NCI-H524 treated with DMSO at 0.1 percent for 48 hours (cell line): ENCODE measurements at places on chromosomes 1 and 21.

DNA sequence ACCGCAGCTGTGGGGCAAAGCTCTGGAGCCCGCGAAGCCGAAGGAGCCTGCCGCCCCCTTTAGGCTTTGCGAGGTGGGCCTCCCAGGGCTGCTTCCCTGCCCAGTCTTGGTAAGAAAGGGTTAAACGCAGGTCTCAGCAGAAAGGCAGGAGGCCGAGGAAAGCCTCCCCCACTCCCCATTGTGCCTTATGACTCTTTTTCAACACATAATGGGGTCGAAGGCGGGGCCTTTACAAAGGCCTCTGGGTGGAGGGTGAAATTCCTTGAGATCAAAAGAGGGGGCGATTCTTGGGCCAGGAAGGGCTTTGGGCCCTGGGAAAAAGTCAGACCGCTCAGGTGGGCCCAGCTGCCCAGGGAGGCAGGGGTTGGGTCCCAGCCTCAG lies 880 bp downstream of the ALPL start:
- no peak for DNase-seq

GRCh38 chr21:15401331-15401730 lies 328.5 kb upstream of the USP25 start:
- DNase-seq = no peak

DNA sequence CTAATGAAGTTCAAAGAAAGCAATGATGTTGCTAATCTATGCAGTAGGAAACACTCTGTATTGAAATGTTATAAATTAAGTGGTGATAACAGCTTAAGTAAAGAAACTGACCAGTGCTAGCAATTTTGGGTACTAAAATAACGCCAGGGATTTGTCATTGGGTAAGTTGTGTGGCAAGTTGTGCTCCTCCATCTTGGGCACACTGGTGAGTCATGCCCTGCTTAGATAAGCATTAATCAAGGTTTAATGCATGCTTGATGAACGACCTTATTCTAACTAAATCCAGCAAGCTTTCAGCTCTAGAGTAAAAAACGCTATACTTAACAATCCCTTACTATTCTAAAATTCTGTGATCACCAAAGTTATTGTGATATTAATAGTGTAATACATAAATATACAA lies 25.2 kb downstream of the VAMP4 start:
- no peak for DNase-seq

GRCh38 chr1:11495579-11495978 lies 16.6 kb downstream of the DISP3 start:
- DNase-seq = no peak

DNA sequence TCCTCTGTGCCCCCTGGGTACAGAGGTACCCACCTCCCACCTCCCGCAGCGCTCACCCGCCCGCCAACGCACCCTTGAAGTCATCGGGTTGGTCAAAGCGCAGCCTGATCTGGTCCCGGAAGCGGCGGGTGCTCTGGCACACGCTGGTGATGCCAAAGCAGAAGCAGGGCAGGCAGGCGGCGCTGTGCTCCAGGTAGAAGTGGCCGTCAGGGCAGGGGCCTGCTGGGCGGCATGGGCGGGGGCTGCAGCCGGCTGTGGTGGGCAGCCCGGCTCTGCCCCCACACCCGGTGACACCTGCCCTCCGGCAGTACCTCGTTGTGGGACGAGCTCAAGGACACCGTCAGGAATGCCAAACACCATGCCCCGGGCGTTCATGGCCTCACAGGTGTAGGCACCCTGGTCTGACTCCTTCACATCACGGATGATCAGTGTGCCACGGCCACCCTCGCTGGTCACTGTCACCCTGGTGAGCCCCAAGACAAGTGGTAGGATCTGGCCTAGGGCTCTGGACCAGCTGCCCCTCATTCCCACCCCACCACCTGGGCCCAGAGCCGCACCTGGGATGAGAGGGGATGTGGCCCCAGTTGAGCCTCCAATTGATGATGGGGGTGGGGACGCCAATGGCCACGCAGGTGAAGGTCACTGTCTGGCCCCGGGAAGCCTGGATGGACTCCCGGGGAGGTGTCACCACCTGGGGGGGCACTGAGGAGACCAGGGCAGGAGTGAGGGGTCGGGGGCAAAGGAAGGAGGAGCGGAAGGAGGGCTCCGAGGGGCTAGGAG lies 52.5 kb downstream of the HSPG2 start:
- DNase-seq = no peak

DNA sequence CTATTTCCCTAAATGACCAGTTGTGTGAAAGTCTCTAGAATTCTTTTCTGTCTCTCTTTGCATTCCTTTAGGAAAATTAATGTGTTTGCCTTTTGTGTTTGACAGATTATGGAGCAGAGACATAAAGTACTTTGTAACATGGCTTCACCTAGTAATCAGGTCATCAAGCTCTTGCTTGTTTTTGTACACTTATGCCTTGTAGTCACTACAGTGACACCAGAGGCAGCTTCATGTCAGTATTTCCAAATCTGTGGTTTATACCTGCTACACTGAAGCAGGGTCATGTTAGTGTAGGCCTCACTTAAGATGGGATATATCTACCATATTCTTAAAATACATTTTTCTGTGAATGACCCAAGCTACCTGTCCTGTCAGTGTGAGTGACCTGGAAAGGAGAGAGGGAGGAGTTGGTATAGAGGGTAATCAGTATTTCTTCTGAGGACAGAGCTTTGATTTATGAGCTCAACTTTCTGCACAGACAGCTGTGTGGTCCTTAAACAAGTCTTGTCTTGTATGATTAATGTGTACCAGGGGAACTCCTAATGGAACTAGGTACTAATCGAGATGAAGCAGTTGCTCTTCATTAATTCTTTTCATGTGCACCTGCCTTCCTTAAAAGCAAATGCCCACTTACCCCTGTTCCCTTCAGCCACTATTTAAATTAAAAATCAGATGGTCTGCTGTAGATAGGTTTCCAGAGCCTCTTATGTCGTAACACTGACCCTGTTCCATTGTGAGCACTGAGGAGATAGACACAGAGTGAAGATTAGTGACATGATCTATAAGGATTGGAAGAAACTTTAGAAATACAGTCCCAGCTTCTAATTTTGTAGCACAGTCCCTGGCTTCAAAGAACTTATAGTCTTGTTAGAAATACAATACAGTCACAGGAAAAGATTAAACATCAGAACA lies 45.7 kb downstream of the MACO1 start:
- DNase-seq = peak; percentile 82

- no peak for DNase-seq
Measured at GRCh38 chr1:19353596-19353995, 41.5 kb downstream of the SLC66A1 start.

DNA sequence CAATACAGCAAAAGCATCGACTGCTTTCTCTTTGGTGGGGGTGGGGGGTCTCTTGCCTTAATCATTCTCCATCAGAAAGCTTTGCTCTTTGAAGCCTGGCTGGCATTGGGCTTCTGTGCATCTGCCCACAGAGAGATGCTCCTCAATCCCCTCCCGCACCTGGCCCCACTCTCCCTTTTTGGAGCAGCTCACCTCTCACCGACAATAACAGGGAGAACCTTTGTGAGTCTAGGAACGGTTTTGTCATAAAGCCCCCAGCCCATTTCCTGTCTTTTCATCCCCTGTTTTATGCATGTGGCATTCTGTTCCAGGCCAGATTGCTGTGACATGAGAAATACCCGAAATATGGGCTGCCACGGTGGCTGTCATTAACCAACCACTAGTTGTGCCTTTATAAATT lies 469.0 kb upstream of the VAMP3 start:
- DNase-seq = no peak

DNA sequence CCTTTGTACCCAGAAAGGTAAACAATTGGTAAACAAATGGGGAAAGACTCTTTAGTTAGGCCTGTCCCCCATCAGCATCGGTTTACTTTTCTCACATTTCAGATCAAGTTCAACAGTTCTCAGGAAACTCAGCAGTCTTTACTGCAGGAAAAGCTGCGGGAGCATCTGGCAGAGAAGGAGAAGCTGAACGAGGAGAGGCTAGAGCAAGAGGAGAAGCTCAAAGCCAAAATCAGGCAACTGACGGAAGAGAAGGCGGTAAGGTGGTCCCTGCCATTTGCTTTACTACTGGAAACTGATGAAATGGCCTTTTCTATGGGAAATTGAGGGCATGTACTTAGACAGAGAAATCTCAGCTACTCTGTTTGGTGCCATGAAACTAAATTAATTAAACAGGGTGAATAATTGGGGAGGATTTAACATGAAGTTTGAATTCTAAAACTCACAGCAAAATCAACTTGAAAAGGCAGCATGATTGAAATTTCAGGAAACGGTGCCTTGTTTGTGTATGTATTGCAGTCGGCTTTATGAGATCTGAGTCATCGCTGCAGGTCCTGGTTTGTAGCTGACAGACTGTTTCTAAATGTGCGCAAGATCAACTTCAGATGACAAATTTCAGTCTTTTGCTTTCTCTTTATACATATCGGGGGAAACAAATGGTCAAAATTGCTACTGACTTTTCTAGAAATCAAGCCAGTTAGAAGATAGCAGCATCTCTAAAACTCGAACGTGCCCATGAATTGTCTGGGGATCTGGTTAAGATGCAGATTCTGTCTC lies 67.9 kb upstream of the EFHD2 start:
- no peak for DNase-seq

- DNase-seq = peak; percentile 77
Measured at GRCh38 chr1:74570797-74571492, 58.5 kb upstream of the LRRC53 start.

GRCh38 chr1:180584869-180585268 lies 26.1 kb downstream of the OVAAL start:
- DNase-seq = no peak

DNA sequence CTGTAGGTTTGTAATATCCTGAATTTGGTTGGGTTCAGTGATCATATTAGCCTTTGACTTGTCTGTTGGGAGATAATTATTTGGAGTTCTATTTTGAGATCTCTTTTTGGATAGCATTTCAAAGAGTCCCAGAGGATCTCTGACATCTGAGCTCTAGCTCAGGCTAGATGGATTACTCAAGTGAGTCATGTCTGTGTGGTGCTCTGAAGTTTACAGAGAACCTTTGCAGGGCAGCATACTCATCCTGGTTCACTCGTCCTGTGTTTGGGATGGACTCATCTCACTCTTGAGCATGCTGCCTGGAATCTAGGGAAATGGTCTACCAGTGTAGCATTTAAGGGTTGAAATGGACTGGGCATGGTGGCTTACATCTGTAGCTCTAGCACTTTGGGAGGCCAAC lies 29.4 kb upstream of the BMP8A start:
- DNase-seq = no peak

- no peak for DNase-seq
Measured at GRCh38 chr1:54882519-54882918, 4.5 kb downstream of the DHCR24 start.

DNA sequence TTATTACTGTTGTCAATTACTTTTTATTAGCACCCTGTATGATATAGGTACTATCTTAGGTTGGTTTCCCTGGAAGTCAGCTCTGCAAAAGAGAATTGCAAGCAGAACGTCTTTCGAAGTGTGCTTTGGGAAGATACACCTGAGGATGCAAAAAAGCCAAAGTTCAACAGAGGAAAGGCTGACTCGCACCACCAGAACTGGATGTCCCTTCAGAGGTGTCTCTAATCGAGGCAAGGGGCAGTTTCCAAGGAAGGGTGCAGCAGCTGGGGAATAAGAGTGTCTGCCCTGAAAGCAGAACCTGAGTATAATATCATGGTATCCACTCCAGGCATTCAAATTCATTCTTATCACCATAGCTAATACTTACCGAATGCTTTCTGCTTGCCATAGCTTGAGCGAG lies 149.6 kb downstream of the CACNA1E start:
- DNase-seq = no peak

- no peak for DNase-seq
Measured at GRCh38 chr1:196517193-196517592, 91.0 kb downstream of the KCNT2 start.

DNA sequence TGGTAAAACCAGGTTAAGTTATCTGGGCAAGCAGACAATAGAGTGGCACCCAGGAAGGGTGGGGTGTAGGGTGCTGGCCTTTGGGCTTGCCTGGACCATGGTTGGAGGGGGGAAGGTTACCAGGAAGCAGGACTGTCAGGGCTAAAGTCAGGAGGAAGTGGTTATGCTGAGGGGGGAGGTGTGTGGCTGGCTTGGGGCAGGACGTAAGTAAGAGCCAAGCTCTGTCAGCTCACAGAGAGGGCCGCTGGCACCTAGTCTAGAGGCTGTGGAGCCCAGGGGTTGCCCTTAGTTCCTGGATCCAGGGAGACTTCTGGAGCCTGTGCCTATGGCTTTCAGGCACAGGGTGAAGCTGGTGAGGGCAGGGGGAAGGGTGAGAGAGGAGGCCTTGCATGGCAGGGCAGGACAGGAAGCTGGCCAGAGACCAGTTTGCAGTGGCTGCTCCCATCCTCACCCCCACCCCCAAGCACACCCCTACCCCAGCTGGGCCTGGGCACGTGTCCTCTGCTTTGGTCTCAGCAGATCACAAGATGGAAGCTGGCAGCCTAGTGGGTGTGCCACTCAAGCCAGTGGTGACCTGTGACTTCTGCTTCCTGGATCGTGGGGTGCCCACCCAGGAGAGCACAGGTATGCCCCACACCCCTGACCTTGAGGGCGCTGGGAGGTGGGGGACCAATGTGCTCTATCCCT lies 20.5 kb upstream of the SMYD3 start:
- DNase-seq = no peak

- DNase-seq = no peak
Measured at GRCh38 chr1:29282135-29282923, 46.0 kb downstream of the PTPRU start.

DNA sequence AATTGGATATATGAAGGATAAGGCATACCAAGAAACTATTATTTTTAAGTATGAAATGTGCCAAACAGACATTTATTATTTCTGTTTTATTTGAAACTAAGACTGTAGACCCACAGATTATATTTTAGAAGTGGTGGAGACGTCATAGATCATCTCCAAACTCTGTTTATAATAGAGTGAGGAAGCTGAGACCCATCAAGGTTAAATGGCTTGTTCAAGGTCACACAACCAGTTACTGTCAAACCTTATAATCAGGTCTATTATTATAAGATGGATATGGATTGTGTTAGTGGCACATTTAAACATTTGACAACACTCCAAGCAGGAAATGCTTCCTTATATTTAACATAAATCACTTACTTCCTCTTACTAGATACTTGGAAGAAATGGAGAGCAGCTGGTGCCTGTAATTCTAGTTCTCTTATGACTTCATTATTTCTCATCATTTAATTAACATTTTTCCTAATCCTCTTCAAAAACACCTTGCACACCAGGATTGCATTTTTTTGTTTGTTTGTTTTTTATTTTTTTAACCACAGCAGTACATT lies 117.0 kb downstream of the NEK7 start:
- no peak for DNase-seq

DNA sequence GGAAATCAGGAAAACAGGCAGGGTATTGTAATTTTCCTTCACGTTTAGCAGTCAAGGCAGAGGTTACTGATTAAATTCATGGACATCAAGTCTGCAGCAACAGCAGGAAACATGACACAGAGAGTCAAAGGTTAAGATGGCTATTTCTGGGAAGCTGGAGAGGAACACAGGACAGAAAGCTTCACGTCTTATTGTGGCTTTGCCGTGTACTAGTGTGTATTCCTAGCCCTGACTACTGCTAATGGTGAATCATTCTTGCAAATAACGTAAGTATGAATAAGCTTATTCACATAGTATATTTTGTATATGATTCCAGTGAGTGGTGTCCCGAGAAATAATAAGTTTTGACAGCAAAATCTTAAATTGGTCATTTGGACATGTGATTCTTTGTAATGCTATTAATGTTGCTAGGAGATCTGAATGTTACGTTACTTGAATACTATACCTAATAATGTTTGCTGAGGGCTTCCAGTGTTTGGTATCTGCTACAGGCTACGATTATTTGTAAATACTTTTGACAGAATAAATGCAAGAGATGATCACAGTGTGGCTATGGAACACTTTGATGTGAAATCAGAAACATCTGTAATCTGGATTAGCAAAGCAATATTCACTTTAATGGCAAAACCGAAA lies 77.4 kb downstream of the DISP1 start:
- DNase-seq = no peak
